NCI-H1048 (cell line): ENCODE measurements at places on chromosomes 12 and 14.

- no peak for DNase-seq
Measured at GRCh38 chr12:50937653-50938052, 14.7 kb upstream of the HIGD1C start.

DNA sequence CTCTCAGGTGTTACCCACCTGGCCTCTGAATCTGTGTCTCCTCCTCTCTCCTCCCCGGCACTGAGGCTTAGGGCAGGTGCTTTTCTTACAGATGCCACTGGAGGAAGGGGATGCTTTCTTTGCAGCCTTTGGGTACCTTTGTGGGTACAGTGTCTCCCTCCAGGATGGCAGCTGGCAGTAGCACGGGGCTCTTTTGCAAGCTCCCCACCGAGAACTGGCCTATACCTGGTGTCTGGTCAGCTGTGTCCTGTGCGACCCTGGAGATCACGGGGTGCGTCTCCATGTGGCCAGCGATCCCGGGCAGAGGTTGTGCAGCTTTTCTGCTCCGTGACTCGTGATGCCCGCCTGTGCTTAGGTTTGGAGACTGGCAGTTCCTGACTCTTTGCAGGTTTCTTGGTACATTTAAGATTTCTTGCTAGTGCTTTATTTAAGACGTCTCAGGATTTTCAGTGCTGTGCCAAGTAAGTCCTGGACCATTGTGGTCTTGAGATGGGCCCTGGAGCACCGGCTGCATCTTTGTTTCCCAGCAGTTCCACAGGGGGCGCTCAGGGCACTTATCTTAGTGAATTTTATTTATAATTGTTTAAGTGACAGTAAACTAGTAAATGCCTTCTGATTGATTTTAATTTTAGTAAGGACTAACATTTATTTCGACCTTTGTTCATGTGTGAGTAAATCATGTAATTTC lies 68.9 kb downstream of the DDX51 start:
- DNase-seq: no peak

GRCh38 chr12:26621932-26622331 lies 211.1 kb downstream of the ITPR2 start:
- no peak for DNase-seq

DNA sequence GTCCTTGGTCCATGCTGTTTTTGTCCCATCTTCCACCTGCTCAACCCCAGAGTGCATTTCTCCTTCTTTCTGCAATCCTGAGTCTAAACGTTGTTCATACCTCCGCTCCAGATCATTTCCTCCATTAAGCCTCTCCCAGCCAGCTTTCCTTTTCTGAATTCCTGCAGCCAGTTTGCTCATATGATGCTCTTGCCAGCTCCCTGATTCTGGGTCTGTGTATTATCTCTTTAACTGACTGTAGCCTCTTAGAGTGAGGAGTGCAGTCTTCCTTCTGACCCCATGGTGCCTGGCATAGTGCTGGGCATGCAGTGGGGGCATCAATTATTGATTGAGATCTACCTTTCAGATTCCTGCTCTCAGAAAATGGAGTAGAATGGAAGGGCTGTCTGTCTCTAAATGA lies 11.5 kb upstream of the TBPL2 start:
- no peak for DNase-seq

DNA sequence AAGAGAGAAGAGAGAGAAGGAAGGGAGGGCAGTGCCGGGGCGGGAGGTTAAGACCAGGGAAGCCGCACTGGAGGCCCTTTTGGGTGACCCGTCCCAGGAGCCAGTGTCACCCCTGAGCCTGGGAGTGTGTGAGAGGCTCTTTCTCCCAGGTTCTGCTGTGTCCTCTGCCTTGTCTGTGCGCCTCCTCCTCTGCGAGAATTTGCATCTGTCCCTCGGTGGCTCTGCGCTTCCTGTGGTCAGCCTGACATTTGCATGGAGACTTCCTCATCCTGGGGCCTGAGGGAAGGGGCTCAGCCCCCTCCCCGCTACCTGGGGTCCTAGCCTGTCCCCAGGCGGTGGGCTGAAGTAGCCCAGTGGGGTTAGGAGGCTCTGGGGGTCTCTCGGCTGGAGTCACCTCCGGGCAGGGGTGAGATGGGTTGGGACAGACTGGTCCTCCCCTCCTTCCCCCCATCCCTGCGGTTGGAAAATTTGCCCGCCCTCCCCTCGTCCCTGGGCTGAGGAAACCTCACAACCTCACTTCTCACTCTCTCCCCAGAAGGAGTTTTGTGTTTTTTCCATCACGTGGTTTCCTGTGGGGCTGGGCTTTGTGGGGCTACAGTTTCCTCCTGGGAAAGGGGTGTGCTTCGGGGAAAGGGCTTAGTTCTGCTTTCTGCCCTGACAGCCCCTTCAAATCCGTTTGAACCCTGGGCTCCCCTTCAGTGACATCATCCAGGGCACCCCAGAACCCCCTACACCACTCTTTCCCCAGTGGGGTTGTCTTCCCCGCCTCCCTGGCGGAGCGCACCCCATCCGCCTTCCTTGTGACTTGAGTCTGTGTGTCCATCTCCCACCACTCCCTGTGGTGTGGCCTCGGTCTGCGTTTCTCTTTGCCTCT lies 2.5 kb downstream of the PTPN6 start:
- DNase-seq: no peak

GRCh38 chr14:94285158-94285557 lies 7.9 kb downstream of the SERPINA10 start:
- DNase-seq: no peak

- no peak for DNase-seq
Measured at GRCh38 chr12:42273706-42274105, 35.7 kb upstream of the YAF2 start.

GRCh38 chr12:76943008-76943407 lies 64.2 kb upstream of the CSRP2 start:
- no peak for DNase-seq

GRCh38 chr14:93082576-93083001 lies 33.1 kb downstream of the ITPK1 start:
- DNase-seq: no peak

DNA sequence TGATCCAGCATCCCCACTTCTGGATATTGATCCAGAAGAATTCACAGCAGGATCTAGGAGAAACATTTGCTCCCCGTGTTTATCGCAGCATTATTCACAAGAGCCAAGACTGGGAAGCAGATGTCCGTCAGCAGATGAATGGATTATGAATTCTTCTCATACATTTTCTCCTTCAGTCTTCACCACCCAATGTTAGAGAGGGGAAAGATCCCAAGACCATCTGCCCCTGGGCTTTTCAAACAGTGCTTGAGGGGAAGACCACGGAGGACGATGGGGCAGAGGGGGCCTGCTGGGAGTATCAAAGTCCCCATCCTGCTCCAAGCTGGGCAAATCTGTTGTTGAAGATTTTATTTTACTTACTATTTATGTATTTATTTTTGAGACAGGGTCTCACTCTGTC lies 41.1 kb downstream of the SERPINA3 start:
- DNase-seq: no peak

- no peak for DNase-seq
Measured at GRCh38 chr14:33483110-33483509, 467.8 kb downstream of the EGLN3 start.

GRCh38 chr12:67517181-67517887 lies 131.2 kb upstream of the DYRK2 start:
- DNase-seq: no peak

GRCh38 chr12:65728848-65729793 lies 95.2 kb upstream of the HMGA2 start:
- DNase-seq: no peak
